ENCODE measurements at places on chromosomes 7 and 10.
A peak's percentile ranks its signal among the peaks of the same experiment; 100 is the strongest.

DNA sequence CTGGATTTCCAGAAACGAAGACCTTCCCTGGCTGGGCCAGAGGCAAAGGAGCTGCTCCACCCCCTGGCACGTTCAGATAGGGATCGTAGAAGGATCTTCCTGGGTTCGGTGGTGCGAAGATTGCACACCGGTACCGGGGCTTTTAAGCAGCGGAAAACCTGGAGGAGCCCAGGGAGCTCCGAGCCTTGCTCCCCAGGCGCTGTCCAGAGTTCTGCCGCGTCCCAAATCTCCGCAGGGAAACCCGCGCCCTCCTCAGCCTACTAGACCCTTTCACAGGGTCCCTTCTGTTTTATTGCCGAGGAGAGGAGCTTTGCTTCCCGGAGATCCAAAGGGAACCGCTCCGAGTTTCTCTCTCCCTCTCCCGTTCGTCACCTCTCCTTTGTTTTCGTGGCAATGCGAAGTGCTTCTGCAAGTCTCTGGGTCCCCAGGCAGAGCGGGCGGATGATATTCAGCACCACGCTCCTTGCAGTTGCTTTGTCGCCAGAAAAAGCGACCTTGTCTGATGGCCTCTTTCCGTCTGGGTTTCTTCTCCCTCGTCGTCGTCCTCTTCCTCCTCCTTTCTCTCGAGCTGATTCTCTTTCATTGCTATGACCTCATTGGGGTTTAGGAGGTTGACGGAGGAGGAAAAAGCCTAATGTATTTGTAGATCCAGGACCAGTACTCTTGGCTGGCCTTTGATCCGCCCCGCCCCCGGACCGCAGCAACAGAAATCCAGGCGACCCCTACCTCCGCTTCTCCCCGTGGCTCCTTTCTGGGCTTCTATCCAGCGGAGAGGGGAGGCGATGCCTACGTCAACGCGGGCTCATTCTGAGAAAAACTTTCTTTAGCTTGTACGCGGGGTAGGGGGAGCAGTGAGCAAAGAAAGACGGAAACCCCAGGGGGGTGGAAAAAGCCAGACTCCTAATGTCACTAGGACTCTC, at the start of gene TMEM196:
TMEM196 (minus strand) TSS at position 777 of the 920 bp plus-strand sequence. CDS start 921 bp downstream, outside the sequence.
- no peak for DNase-seq

DNA sequence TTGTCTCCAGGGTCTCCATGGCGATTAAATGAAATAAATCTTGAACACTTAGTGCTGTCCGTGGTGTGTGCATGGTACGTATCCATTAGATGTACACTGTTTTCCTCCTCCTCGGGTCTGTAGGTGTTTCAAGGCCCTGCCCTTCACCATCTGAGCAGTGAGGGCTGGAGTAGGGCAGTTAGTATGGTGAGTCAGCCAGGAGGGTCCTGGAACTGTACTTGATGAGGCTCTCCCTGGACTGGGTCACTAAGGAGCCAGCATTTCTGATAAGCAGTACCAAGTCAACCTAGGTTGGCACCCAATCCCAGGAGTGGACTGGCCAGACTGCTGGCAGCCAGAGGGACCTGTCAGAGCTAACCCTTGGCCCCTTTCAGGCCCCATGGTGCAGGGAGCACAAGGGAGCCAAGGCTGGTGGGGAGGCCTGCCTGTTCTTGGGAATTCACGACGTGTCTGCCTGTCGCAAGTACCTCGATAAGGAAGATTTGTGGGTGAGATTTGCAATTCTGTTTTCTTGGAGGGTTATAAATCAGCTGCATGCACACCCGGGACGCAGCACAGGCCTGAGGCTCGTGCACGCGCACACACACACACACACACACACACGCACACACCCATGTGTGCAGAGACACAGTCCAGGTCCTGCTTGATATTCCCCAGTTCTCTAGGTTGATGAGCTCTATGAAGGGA, 114.2 kb downstream of the ZMIZ1 start:
- DNase-seq = no peak

- DNase-seq = no peak
These were observed 1.3 kb upstream of the CALCR start for GRCh38 chr7:93575555-93576399.

- DNase-seq = no peak
These were observed 160.8 kb downstream of the CREB5 start for GRCh38 chr7:28573059-28573553.

GRCh38 chr10:73585327-73585726, 5.8 kb downstream of the USP54 start:
- no peak for DNase-seq

DNA sequence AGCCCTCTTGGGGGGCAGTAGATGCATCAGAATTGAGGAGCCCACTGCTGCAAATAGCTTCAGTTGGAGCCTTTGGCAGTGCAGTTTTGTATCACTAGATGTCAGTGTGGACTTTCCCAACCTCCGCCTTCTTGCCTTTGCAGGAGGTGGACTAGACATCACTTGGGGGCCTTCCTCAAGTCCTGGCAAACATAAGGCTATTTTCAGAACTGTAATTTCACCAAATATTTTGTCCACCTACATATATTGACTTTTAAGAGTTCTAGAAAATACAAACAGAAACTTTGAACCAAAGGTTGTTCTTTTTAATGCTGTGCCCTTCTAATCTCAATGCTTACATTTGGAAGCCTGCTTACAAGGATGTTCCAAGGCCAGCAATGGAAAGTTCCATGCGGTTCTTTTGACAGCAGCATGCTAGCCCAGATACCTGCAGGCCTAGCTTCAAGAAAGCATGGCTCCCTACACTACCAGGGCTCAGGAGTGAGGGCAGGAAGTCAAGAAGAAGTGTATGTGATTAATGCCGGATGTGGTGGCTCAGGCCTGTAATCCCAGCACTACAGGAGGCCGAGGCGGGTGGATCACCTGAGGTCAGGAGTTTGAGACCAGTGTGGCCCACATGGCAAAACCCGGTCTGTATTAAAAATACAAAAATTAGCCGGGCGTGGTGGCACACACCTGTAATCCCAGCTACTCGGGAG, 8.0 kb upstream of the ZNRF2 start:
- DNase-seq = peak; percentile 52

DNA sequence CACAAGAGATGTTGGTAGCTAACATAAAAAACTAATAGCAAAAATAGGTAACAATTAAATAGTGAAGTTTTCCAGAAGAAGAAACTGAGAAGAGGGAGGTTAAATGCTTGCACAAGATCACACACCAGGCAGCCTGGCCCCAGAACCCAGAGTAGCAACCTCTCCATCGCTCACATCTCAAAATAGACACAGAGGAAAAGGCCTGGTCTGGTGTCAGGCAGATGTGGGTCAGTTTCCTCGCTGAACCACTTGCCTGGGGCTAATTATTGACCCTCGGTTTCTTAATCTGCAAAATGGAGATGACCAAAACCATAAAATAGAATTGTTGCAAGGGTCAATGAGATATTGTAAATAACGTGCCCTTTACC, 44.5 kb upstream of the STK17A start:
- DNase-seq = no peak

GRCh38 chr10:87079106-87079836, 15.4 kb downstream of the GLUD1 start:
- DNase-seq = no peak

GRCh38 chr10:52703898-52704297, 68.7 kb downstream of the MBL2 start:
- DNase-seq = no peak

DNA sequence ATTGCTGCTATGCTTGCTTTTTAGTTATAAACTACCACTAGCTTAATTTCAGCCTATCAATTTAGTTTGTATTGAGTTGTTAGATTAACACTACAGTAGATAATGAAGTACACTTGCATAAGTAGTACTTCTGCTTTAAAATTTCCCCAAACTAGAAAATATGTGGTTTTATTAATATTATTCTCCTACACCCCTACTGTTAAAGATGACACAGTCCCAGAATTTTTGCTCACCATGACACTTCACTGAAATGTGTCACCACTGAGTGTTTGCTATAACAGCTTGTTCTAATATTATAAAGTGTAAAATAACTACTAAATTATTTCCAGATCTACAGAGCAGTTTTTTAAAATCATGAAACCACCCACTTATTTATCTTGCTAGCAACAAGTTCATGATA, 31.6 kb downstream of the RHEB start:
- DNase-seq = no peak

- DNase-seq = no peak
These were observed 35.0 kb upstream of the WASL start for GRCh38 chr7:123783820-123784219.

- DNase-seq = no peak
These were observed 3.7 kb upstream of the CALU start for GRCh38 chr7:128735436-128735835.

GRCh38 chr7:98909487-98909886, 31.2 kb downstream of the TRRAP start:
- DNase-seq = no peak

DNA sequence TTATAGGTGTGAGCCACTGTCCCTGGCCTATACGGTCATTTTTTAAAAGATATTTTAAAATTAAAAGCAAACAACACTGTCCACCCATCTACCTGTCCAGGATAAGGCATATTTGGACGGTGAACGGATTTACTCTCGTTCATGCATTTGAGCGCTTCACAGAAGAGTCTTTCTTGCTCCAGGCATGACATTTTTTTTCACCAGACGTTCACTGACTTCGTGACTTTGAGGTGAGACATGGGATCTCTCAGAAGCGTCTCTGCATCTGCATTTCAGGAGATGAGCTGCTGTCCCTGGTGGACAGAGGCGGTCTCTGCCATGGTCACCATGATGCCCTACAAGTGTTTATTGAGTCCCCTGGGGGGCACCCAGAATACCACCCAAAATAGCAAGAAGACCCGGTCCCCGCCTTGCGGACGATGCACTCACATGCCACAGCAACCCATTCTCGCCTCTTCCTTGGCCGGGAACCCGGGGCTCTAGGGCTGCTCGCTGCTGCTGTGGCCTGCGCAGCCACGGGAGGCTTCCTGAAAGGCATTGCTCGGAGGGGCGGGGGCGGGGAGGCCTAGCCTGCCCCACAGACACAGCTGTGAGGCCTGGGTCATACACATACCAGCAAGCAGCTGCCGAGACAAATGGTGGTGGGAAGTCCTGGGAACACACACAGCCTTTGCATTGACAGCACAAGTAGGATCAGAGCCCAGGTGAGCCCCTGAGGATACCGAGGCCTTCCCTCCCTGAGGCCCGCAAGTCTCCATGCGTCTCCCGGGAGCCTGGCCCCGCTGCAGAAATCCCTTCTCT, 84.4 kb downstream of the RGS10 start:
- no peak for DNase-seq

GRCh38 chr7:22296265-22296566, 60.7 kb downstream of the RAPGEF5 start:
- no peak for DNase-seq

GRCh38 chr10:97224483-97225435, 39.0 kb upstream of the SLIT1 start:
- no peak for DNase-seq

DNA sequence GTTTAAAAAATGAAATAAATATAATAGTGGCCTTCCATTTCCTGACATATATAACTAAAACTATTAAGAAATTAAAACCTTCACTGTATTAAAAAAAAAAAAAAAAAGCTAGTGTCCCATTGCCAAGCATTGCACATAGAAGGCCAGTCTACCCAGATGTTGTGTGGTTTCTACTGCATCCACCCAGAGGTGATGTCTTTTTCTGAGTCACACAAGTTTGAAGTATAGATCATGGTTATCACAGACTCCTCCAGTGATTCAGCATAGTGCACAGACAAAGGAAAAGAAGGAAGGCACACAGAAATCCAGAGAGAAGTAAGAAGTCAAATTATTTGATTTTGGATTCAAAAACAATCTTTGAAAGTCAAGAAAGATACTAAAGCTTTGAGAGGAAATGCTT, 429.0 kb downstream of the ETV1 start:
- no peak for DNase-seq

All from foreskin melanocyte (primary cell).